Mammary epithelial cell (primary cell): ENCODE measurements at places on chromosomes 13 and 19. TPM values are rescaled to one million over a fixed set of nuclear protein-coding genes. Genes with fewer than 3 reads are reported as not detected.

The C19orf85 gene
- polyA plus RNA-seq, result not detected

DNA sequence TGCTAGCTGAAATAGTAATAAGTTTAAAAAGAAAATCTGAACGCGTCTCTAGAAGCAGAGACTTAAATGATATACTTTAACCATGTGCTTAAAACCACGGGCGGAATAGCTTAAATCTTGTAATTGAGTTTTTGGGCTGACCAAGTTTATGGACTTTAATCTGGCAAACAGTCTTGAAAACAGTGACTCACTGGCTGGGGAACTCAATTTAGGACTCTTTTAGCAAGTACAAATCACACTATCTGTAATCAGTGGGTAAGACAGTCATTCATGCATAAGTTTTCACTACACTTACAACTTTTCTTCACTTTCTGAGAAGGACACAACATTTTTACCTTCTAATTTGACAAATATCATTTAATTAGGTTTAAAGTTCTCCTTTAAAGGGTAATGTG lies 26.8 kb downstream of the ZNF627 start:
- DNase-seq, result peak; percentile 28

- peak; percentile 69 for DNase-seq
Measured at GRCh38 chr19:15379999-15380647, 536 bp upstream of the AKAP8 start.

The SIRT6 gene
- polyA plus RNA-seq, result 17.9 TPM

DNA sequence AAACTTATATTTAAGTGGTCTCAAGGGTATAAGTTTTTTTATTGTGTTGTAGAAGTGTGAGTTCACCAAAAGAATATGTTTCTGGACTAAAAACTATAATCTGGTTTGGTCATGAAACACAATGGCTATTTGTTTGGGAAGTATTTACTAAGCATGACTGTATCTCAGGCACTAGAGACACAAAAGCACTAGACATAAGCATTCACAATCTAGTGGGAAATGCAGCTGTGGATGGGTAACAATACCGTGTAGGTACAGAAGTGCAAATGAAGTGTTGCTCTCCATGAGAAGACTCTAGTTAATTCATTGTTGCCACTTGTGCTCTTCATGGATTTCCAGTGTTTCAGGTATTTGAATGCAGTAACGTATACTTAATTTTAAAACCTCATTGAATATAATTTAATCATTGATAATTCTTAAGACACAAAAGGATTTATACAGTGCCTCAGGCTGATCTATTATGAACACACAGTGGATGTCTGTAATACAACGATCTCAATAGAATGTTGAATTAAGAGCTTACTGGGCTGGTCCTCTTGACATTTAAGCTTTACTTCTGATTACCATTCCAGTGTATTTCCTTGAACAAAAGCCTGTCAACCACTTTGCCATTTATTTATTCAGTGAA lies 50.9 kb downstream of the TPT1 start:
- no peak for DNase-seq

DNA sequence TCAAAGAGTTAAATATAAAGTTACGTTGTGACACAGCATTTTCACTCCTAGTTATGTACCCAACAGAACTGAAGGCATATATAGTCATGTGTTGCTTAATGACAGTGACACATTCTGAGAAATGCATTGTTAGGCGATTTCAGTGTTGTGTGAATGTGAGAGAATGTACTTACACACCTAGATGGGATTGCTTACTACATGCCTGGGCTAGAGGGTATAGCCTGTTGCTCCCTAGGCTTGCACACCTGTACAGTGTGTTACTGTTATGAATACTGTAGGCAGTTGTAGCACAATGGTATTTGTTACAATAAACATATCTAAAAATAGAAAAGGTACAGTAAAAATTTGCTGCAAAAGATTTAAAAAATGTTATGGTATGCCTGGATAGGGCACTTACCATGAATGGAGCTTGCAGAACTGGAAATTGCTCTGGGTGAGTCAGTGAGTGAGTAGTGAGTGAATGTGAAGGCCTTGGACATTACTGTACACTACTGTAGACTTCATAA lies 89.2 kb downstream of the DHRS12 start:
- DNase-seq, result peak; percentile 88

The DIRAS1 gene
- polyA plus RNA-seq, result 0.09 TPM

The NTF4 gene
- polyA plus RNA-seq, result 9.5 TPM

DNA sequence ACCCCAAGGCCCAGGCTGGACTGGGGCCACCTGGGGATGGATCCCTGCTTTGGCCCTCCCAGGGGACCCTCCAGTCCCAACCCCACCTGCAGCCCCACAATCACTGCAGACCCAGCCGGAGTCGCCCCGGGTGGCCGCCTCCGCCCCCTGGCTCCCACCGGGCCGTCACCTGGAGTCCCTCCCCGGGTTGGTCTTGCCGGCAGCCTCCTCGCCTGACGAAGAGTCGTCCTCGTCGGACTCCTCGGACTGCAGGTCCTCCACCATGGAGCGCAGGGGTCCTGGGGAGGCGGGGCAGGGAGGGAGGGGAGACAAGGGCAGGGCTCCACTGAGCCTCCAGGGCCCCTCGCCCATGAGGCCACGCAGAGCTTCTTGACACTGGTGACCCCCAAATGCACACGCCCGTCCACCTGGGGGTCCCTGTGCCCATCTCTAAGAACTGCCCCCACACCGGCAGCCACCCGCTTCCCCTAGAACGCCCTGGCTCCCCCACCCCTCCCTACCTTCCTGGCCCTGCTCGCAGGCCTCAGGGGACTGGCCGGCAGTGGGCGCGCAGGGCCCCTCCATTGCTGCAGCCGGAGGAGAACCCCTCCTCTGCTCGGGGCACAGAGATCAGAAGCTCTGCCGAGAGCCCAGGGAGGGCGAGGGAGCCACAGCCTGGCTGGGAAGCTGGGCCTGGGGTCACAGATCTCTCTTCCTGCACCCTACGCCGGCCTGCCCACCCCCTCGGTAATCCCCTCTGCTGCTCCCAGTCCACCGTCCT lies 63.4 kb downstream of the MLLT1 start:
- DNase-seq, result no peak

GRCh38 chr13:59601993-59602392 lies 561.7 kb downstream of the DIAPH3 start:
- DNase-seq, result peak; percentile 24

DNA sequence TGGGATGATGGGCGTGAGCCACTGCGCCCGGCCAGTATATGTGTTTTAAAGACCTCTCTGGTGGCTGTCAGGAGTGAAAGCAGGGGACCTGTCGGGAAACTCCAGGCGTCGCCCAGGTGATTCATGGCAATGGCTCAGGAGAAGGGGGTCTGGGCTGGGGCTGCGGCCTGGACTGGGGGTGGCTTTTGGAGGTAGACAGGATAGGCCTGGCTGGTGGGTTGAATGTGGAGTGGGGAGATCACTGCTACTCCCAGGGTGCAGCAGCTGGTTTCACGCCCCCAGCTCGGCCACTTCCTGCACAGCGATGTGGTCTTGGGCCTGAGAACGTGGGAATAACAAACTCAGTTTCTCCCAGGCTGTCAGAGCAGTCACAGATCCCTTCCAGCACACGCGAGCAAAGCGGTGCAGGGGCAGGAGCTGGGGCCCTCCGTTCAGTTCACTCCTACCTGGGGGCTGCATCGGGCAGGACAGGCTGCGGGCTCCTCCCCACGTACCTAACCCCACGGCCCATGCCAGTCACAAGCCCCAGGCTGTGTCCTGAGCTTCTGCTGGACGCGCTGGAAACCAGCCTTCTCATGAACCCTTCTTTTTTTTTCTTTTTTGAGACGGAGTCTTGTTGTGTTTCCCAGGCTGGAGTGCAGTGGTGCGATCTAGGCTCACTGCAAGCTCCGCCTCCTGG lies 18.9 kb downstream of the KDM4B start:
- no peak for DNase-seq

The ZNF426 gene
- polyA plus RNA-seq, result 5.1 TPM

DNA sequence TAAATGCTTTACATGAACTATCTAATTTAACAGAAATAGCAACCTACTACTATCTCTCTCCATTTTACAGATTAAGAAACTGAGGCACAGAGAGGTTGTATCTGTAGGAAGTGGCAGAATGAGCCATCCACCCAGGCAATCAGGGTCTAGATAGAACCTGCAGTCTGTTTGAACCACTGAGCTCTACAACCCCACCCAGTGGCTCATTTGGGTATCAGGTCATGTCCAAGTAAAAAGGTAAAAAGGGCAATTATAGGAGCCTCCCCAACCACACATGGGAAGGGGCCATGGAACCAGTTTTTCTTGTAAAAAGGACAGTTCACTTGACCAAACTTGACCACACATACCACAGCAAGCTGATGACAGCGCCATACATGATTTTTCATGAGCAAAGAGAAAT lies 92.9 kb upstream of the SGCG start:
- no peak for DNase-seq

- no peak for DNase-seq
Measured at GRCh38 chr13:20177049-20177831, 15.5 kb downstream of the GJB2 start.

- DNase-seq, result no peak
Measured at GRCh38 chr13:22080832-22081231, 410.0 kb downstream of the FGF9 start.

The PCDH9 gene
- 0.26 TPM for polyA plus RNA-seq

The EPS8L1 gene
- 29.8 TPM for polyA plus RNA-seq

- no peak for DNase-seq
Measured at GRCh38 chr13:22793598-22794134, 387.1 kb upstream of the SGCG start.

- DNase-seq, result peak; percentile 94
Measured at GRCh38 chr19:18762125-18763023, 28.7 kb downstream of the COMP start.

The IGFL2 gene
- polyA plus RNA-seq, result 1.3 TPM

The ETV2 gene
- 0.37 TPM for polyA plus RNA-seq

DNA sequence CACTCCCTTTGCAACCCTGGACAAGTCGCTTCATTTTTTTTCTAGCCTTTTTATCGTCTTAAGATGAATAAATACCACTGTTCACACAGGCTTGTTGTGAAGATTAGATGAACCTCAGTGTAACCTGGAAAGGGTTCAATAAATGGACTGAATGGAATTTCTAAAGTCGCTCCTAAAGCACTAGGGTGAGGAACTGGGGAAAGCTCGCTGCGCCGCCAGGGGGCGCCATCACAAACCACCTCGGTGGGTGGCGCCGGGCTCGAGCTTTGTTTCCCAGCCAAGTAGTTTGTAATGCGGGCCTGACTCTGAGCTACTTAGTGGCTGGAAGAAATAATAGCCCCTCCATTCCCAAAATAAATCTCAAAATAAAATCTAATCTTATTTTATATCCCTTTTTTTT lies 2.2 kb upstream of the CEACAM6 start:
- DNase-seq, result peak; percentile 31

The DHRS12 gene
- 4.0 TPM for polyA plus RNA-seq

The CGB5 gene
- not detected for polyA plus RNA-seq

- DNase-seq, result no peak
Measured at GRCh38 chr19:31533114-31533513, 183.9 kb upstream of the TSHZ3 start.

- no peak for DNase-seq
Measured at GRCh38 chr13:22432690-22433089, 748.1 kb upstream of the SGCG start.

- no peak for DNase-seq
Measured at GRCh38 chr19:32651729-32652140, 23.2 kb downstream of the ANKRD27 start.

The SOX1 gene
- polyA plus RNA-seq, result not detected

GRCh38 chr19:46841458-46842083 lies 9.1 kb downstream of the AP2S1 start:
- peak; percentile 62 for DNase-seq

The ZNF568 gene
- 1.9 TPM for polyA plus RNA-seq

GRCh38 chr13:41520660-41521630 lies 63.6 kb downstream of the RGCC start:
- no peak for DNase-seq

DNA sequence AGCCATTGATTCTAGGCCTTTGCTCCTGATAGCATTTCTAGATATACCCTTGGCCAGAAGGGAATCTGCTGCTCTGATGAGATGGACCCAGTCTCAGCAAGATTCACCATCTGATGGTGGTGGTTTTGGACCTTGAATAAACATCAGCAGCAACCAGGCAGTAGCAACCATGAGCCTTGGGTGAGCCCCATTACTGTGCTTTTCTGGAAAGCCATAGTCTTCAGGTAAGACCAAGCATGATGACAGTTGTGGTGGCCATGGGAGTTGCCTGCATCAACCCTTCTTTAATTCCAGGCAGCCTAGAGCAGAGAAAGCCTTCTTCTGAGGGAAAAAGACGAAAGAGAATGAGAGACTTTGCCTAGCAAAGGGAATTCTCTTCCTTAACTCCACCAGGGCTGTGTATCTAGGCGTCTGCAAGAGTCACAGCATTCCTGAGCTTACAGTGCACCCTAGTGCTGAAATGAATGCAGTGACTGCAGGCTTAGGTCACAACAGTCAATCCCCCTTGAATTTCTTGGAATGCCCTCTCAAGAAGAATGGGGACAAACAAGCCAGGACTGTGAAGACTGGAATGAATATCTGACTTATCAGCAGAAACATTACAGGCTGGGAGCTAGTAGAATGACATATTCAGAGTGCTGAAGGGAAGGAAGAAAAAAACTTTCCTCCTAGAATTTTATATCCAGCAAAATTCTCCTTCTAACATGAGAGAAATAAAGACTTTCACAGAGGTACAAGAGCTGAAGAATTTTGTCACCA lies 942.4 kb upstream of the PCDH20 start:
- DNase-seq, result no peak

The OSCAR gene
- not detected for polyA plus RNA-seq

DNA sequence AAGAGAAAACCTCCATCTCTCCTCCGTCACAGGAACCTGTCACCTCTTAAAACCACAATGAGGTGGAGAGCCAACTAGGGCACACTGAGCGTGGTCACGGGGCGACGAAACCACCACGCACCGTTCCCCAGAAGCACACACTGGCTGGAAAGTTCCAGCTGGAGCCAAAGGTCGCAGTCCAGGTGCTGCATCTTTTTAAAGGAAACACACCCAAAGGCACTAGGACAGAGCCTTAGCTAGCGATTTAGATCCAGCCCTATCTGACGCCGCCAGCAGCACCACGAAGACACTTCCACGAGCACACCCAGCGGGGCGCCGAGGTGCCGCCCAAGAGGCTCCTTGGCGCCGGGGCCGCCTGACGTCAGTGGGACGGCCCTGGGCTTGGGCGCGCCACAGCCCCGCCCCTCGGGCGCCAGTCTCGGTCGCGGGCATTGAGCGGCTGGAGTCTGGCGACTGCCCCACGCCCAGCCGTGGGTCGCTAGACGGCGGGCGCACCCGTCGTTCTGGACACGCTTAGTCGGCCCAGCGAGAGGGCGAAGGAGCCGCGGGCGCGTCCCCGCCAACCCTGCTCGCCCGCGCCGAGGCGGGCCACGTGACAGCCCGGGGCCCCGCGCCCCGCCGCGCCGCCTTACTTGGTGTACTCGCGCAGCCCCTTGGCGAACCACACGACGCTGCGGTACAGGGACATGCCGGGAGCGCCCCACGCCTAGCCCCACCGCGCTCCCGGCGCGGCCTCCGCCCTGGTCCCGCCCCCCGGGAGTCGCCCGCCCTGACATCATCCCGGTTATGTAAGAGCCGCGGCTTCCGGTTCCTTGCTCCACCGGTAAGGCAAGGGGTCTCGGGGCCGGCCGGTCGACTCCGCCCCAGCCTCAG lies at the start of gene DHRS12:
Gene DHRS12 (minus strand): TSS at position 742 of the 873 bp plus-strand sequence. CDS start 4,504 bp downstream, outside the sequence.
- DNase-seq, result peak; percentile 80

The BCKDHA gene
- polyA plus RNA-seq, result 25.1 TPM

GRCh38 chr19:47805313-47805712 lies 962 bp upstream of the TPRX1 start:
- no peak for DNase-seq
